ENCODE measurements at places on chromosomes 16 and 17.

DNA sequence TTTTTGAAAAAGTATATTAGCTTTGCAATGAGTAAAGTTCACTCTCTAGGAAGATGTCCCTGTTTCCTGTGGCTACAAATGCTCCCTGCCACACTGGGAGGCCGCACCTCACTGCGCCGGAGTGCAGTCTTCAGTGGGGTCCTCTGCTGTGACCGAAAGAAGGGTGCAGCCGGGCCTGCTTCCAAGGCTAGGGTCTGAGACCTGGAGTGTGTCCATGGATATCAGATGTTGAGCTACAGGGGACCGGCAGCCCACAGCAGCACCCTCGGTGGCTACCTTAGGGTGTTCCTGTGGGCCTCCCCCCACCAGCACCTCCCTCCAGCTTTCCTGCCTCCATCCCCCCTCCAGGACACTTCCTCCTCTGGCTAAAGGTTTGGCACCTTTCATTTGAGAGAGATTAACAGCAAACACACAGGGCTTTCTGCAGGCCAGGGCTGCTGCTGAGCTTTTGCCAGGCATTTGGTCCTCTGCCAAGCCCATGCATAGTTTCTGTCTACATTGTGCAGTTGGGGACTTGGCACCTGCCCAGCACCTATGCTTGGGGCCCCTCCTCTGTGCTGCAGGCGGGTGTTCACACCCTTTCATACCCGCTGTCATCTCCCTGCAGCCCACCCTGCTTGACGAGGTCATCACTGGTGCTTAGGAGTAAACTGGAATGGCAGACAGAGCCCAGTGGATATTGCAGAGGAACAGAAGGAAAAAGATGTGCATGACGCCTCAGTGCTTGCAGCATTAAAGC is 33.8 kb upstream of the CRISPLD2 start:
- no peak for DNase-seq

DNA sequence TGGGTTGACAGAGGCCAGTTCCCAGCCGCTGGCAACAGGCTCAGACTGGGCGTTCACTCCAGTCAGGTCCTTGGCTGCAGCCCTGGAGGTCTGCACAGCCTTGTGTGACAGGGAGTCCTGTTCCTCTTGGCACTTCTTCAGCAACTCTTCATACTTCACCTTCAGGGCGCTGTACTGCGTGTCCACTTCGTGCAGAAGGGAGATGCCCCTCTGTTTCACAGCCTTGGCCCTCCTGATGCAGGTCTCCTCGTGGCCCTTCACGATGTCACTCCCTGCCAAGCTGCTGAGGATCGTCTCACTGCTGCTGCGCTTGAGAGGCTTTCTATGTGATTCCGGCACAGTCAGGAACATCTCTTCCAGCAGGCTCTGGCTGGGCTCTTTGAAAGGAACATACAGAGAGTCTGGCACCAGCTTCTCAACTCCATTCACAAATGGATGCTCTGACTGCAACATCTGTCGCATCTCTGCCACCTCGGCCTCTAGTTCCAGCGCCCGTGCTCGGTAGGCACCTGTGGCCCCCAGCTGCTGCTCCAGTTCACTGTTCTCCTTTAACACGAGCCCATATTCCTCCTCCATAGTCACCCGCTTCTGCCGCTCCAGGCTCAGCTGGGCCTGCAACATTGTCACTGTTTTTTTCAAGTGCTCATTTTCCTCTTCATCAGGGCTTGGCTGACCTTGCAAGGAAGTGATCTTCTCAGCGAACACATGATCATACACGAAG is 27.2 kb downstream of the CDR2 start:
- no peak for DNase-seq

- DNase-seq, result no peak
Measured at GRCh38 chr16:56401482-56401881, 23.9 kb downstream of the AMFR start.

- no peak for DNase-seq
Measured at GRCh38 chr17:57685499-57686132, 59.5 kb downstream of the CCDC182 start.

- no peak for DNase-seq
Measured at GRCh38 chr17:12665263-12666210, at the start of gene MYOCD. Gene MYOCD (plus strand): TSS chr17:12665890. CDS start chr17:12666189, 299 bp downstream.

DNA sequence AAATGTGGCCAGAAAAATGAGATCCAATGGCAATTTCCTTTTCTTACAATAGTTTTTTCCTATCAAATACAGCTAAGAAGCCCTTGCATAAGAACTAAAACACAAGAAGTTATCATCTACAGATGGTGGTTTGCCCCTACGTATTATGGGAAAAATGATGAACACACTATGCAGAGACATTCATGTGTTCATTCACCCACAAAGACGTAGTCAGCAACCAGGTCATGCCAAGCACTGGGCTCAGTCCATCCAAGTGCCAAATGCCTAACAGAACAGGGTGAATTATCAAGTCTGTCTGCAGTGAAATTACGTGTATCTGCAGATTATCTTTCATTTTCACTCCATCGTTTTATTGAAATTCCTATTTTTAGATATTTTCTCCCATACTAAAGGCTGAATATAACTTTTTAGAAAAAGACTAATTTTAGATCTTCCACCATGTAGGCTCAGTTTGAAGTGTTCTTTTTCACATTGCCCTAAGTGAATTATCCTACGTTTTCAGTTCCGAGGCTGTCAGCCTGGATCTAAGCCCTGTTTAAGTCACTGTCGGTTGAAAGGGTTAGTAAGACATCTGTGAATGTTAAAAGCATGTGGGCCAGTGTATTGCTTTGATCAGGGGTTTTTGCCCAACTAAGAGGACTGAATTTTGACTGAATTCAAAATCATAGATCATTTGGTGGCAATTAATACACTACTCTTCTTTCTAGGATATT is 78.1 kb upstream of the DHX40 start:
- DNase-seq, result no peak

DNA sequence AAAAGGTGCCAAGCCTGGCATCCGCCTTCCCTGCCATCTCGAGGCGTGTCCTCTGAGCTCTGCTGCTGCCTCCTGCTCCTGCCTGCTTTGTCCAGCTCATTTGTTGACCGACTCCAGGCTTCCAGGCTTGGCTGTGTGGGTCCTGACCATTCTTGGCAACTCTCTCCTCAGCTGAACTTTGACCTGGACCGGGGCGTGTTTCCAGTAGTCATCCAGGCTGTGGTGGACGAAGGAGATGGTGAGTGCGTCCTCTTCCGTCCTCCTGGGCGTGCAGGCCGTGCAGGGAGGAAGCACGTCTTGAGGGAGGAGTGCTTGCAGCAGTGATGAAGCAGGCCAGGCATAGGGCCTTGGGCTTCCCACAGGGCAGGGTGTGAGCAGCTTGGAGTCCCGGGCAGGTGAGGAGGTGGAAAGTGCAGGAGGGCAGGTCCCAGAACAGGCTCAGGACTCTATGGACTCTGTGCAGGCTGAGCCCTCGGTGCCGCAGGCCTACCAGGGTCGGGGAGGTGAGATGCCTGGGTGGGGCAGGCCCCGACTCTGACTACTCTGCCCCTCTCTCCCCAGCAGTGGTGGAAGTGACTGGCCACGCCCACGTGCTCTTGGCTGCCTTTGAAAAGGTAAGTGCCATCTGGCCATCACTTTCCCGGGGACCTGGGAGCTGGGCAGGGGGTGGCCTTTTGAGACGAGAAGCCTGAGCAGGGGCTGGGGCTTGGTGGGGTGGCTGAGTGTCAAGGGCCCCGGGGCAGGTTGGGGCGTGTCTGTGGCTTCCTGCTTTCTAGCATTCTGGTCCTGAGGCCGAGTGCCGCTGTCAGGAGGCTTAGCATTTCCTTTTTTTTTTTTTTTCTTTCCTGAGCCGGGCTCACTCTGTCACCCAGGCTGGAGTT is 28.6 kb upstream of the NUDT16L1 start:
- DNase-seq, result peak; percentile 29

DNA sequence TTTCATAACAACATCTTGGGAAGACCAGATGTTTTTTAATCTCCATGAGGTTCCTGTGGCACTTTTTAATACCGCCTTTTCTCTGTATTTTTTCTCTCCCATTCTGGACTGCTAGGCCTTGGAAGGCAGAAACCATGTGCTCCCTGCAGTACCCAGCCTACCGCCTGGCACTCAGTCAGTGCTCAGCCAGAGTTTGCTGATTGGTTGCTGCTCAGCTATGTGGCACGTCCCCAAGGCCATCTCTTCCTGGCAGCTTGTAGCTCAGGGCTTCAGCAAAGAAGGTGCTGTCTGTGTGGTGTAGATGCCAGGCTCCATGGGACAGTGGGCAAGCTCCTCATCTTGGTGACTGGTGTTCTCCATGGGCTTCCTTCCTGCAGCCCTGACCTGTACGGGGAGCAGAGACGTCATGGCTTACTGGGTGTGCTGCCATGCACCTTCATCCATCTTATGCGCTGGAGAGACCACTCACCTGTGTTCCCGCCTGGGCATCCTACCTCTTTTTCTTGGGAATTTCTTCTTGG is 86.7 kb downstream of the CLEC16A start:
- no peak for DNase-seq

- no peak for DNase-seq
Measured at GRCh38 chr16:3858801-3859200, 21.7 kb downstream of the CREBBP start.

DNA sequence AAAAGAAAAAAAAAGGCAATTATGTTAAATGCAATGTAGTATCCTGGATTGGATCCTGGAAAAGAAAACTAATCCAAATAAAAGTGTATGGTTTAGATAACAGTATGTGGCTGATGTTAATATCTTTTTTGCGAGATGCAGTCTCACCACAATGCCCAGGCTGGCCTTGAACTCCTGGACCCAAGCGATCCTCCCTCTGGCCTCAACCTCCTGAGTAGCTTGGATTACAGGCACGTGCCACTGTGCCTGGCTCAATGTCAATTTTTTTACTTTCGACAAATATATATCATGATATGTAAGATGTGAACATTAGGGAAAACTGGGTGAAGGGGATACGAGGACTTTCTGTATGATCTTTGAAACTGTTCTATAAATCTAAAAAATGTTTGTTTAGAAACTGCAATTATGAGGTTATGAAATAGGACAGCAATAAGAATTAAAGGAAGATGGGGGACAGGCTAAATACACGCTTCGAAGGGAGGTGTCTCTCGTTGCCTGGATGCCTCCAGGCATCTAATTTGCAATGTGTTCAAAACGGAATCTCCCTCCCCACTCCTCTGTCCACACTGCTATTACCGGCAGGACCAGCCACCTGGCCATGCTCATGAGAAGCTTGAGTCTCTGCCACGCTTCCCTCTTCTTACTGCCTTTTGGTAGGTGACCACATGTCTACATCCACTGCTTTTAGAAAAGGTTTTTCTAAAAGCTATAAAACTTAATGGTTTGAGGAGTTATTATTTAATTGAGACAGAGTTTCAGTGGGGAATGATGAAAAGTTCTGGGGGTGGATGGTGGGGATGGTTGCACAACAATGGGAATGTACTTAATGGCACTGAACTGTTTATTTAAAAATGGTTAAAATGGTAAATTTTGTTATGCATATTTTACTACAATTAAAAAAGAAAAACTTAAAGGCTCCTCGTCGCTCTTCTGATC is 15.2 kb downstream of the UBE2O start:
- no peak for DNase-seq

DNA sequence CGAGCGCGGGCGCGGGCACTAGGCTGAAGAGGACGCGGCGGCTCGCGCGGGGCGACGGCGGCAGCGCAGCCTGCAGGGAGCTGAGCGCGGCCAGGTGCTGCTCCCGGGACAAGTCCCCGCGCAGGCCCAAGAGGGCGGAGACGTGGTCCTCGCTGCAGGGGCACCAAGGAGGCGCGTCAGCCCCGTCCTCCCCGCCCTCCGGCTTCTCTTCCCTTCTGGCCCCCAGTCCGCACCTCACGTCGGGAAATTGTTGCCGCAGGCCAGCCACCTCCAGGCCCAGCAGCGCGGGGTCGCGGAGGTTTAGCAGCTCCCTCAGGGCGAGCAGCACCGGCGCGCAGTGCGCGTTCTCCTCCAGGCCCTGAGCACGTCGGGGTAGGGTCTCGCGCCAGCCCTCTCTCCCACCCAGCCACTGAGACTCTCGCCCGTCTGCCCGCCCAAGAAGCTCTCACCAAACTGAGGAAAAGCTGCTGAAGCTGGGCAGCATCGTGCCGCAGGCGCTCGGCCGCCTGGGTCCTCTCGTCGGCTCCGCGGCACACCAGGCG is 761 bp upstream of the MATCAP1 start:
- no peak for DNase-seq

- DNase-seq, result peak; percentile 24
Measured at GRCh38 chr17:82497483-82498405, 21.8 kb upstream of the FOXK2 start.

- DNase-seq, result no peak
Measured at GRCh38 chr16:11797957-11798299, 870 bp upstream of the ZC3H7A start.

DNA sequence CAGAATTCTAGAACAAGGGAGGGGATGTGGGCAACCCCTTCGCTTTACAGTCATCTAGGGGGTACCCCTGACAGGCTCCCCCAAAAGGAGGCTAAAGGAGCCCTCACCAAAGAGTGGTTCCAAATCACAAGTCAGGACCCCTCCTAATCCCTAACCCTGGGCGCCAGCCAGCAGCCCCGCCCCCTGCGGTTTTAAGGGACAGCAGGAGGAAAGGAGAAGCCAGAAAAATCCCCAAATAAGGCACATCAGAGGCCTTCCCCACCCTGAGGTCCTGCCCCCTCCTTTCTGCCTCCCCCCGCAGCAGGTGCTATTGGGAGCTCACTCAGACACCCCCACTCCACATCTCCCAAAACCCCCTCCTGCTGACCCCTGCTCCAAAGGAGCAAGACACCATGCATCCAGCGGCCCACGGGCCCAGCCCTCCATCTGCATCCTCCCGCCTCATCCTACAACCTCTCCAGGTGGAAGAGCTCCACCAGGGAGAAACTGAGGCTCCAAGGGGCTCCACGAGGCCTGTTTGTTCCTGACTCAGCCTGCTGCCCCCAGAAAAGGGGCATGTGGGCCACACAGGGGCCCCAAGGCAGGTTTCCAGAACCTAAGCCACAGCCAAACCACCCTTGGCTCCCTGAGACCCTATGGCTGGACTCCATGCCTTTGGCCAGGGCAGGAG is 93.5 kb downstream of the GOSR1 start:
- no peak for DNase-seq

GRCh38 chr17:42586514-42587230 is 9.1 kb upstream of the PSMC3IP start:
- DNase-seq, result no peak

GRCh38 chr16:53817117-53817755 is 113.3 kb downstream of the FTO start:
- DNase-seq, result no peak

DNA sequence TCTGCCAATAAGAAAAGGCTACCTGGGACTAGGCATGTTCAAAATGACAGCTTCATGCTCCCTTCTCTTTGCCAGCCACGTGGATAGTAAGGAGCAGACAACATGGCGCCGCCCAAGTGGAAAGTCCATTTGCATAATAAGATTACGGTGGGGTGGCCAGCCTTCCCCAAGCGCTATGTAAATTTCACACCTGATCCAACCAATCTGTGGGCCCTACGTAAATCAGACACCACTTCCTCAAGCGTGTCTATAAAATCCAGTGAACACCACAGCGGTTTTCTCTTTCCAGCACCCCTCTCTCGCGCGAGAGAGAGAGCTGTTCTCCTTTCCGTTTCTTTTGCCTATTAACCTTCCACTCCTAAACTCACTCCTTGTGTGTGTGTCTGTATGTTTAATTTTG is 140.3 kb upstream of the ERCC4 start:
- no peak for DNase-seq

- no peak for DNase-seq
Measured at GRCh38 chr16:82040296-82040695, 5.2 kb downstream of the HSD17B2 start.

Data from stimulated activated CD4-positive, alpha-beta T cell treated with anti-CD3 and anti-CD28 coated beads, Interleukin-4, amount 100 ng/mL, for 48 hours (primary cell).